ENCODE measurements at places on chromosomes 12 and 14.
A peak's percentile ranks its signal among the peaks of the same experiment; 100 is the strongest.

DNA sequence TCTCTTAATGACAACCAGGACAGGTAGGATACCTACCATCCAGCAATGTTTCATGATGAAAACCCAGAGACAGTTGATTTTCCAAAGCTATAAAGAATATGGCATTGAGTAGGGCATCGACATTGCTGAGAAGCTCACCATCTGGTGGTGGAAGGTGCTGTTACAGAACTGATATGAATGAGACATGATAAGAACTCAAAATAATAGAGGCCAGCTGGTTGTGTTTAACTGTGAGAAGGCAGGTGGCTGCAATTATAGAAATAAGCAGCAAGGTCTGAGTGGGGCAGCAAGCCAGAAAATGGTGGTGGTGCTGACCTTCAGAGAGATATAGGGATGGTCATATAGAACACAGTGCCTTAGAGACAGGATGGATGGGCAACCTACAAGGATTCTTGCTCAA, 449.7 kb downstream of the BTG1 start:
- no peak for DNase-seq

- DNase-seq = peak; percentile 31
Measured at GRCh38 chr12:44875954-44876543, at the start of gene NELL2. TSS of gene NELL2 (minus strand) at chr12:44876315. CDS start at chr12:44875869, 446 bp downstream.

DNA sequence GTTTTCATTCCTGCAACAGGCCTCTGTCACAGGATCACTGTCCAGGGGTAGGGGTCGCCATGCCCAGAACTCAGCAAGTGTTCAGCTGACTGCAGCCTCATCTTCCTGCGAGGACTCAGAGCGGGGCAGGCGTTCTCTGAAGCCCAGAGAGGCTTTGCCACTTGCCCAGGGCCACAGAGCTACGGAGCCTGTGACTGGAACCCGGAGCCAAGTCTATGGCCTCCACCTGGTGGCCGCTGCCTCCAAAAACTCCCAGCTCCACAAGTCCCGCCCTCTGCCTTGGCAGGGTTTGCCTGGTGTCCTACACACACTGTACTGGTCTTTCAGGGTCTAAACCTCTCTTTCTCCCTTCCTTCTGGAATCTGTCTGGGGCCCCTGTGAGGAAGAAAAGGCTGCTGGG, 8.7 kb upstream of the PPP1R13B start:
- DNase-seq = no peak

DNA sequence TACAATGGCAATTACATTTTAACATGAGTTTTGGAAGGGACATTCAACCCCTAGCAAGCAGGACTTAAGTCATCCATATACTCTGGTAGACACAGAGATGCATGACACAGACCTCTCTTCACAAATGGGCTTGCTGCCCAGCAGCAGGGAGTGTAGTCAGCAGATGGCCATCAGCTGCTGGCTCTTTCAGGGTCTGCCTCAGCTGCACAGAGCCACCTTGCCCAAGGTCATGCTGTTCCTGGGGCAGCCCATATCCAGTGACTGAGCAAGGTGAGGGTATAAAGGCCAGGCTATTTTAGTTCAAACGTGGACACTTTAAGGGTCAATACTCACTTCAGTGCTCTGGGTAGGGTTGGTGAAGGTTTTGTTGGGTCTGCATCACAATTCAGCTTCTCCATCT, 58.3 kb upstream of the JDP2 start:
- DNase-seq = no peak

GRCh38 chr14:49479432-49479831, 106.7 kb downstream of the RPS29 start:
- no peak for DNase-seq

DNA sequence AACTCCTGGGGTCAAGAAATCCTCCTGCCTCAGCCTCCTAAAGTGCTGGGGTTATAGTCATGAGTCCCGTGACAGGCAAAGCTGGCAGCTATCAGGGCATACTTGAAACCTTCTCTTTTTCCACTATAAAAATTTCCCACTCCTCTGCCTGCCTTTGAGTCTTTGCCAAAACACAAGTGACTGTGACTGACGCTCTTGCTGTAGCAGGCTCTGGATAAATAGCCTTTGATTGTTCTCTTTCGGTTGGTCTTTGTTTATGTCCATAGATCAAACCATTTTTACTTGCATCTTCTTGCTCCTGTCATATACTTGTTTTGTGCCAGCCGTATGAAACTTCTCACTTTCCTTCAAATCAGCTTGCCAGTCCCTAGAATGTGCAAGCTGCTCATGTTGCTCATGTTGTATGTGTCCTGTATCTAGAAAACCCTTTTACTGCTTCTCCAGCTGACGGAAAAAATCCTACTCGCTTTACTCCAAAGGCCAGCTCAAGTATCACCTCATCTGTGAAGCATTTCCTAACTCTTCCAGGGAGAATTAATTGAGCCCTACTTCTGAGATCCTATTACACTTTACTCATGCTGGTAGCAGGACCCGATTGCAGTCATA, 73.1 kb downstream of the RESF1 start:
- no peak for DNase-seq

GRCh38 chr12:82781309-82781997, 94.7 kb downstream of the TMTC2 start:
- no peak for DNase-seq

DNA sequence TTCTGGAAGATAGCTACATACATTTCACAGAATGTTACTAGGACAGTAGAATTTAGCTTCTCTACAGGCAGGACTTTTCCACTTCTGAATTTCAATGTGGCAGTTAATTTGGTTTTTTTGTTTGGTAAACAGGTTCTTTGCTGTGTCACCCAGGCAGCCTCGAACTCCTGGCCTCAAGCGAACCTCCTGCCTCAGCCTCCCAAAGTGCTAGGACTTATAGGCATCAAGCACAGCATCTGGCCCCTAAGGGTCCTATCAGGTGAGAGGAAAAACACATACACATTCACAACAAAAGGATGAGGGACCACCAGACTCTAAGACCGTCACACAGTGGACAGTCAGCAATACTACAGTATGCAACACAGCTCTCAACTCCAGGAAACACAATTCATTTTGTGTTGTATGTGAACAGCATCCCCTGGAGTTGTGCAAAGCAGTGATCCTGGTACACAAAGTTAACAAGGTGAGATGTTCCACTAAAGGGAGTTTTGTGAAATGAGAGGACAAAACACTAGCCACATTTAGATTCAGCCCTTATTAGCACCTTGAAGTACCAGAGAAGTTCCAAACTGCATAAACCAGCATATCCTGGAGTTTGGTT, 6.9 kb downstream of the ATP2B1 start:
- no peak for DNase-seq

GRCh38 chr14:60085085-60085484, 6.6 kb upstream of the PCNX4 start:
- no peak for DNase-seq

GRCh38 chr12:50070314-50071060, 13.1 kb downstream of the ASIC1 start:
- DNase-seq = peak; percentile 86

DNA sequence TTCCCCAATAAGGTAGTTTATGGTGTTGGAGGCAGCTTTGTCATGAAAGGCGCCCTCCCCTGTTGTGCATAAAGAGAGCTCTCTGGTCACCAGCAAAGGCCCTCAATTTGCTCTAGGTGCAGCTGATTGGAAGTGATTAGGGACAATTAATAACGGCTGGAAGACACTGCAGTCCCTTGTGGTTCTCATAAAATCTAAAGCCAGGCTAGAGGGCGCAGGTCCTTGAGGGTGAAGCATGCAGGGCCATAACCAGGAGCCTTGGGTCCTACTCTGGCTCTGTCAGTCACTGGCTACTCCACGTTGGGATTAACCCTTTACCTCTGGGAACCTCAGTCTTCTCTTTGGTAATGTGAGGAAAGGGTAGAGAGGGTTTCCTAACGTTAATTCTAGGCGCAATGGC, 1.9 kb downstream of the DAAM1 start:
- DNase-seq = peak; percentile 72

DNA sequence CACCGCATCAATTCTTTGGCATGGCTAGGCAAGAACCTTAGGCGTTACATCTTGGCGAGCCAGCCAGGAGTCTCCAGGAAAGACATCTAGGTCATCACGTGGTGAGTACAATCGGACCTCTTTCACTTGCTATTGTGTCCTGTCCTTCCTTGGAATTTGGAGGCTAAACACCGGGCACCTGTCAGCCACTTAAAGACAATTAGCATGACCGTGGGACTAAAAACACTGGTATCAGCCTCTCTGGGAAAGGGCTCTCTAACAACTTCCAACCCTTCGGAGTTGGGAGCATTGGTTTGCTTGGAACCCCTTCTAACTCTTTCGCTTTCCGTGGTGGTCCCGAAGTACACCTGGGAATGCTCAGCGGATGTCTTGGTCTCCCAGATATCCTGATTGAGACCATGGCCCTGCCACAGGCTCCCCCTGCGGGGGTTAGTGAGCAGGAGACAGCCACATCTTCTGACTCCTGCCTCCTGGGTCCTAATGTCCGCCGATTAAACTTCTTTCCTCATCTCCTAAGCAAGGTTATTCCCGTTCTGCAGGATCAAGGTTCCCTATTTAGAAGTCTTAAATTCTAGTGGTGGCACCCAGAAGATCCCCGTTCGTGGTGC, 971.7 kb downstream of the FSCB start:
- DNase-seq = no peak
